Amniotic stem cell (primary cell): ENCODE measurements at places on chromosomes 3 and 15.

DNA sequence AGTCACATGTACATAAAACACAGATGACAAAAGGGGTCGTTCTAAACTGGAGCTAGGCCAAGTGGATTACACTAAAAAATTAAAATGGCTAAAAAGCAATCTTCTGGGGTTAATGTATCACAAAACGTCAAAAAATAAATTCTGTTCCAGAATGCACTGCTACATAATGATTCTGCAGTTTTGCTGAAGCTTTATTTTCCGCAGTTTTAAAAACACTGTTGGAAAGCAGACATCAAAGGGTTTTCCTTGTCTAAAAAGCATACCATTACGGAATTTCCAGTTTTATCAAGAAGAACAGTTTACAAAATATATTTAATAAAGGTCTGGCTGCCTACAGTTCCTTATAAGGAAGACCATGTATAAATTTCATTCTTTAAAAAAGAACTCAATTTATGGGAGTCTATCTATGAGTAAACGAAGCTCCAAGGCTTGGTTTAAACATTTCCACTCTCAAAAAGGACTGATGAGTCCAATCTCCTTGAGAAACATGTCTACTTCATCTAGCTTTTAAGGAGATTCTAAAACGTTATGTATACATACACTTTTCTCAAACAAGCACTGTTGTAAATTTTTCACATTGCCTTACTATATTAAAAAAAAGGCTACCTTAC lies 1.3 kb downstream of the DMXL2 start:
- DNase-seq = no peak

DNA sequence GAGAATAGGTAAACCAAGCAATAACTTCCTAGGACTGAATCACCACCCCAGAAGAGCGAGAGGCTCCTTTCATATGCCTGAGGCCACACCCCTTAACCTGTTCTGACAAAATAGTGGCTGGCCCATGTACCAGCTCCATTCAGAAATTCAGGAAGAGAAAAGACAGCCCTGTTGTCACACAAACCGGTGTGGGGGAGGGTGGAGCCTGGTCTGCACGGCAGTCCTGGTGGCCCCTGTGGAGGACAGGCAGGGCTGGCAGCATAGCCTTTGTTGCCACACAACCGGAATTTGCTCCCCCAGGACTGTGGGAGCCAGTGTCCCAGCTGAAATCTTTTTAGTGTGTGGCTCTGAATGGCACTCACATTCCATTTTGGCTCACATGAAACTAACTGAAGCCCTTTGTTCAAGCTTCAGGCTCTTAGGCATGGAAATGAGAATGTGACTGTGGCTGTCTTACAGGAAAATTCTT lies 23.8 kb downstream of the RLBP1 start:
- no peak for DNase-seq

DNA sequence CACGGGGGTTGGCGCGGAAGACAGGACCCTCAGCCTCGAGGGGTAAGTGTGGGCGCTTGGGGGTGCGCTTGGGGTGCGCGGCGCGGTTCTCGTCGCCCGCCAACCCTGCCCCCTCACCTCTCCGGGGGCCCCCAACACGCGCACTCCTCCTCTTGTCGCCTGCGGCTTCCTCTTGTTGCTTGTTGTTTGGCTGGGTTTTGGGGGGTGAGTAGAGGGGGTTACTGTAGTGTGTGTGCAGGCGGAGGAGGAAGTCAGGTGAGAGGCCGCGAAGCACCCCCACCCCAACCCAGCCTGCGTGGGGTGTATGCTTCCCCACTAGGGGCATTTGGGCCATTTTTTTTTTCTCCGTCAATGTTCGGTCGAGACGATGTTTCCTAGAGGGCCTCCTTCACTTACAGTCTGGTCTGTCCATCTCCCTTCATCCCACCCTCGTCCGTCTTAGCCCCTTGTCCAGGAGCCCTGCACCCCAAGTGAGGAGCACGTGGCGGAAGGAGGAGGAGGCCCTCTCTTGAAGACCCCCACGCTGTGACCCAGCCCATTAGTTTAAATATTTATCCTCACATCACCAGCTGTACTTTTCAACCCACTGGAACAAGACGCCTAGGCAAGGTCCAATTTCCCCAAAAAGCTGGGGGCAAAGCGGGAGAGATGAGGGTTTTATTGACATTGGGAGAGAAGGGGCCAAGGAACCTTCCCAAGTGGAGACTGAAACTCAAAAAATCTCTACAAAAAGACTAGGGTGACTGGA lies 20.4 kb upstream of the SATB1 start:
- no peak for DNase-seq

DNA sequence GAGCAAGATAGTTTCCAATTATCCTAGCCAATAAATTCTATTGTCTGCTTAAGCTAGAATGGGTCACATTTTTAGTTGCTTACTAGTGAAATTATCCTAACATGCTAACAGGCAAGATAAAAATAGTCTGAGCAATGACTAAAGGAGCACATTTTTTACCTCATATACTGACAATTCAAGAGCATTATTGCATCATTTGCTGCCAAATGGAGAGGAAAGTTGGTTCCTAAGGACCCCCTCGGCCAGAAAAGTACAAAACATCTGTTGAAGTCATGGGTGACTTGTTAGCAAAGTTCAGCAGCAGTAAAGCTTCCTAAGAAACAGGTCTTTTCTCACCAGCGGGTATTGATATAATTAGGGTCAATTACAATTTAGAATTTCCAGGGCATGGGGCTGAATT lies 1001.0 kb downstream of the FHIT start:
- DNase-seq = no peak

- DNase-seq = no peak
Observed at GRCh38 chr15:97082830-97083229, 752.3 kb downstream of the NR2F2 start.
